Upper lobe of right lung (tissue), 1 donor: ENCODE measurements at places on chromosomes 4 and X. TPM values are rescaled to one million over a fixed set of nuclear protein-coding genes. Genes with fewer than 3 reads are reported as not detected.

IL21 gene
- not detected for total RNA-seq

DNA sequence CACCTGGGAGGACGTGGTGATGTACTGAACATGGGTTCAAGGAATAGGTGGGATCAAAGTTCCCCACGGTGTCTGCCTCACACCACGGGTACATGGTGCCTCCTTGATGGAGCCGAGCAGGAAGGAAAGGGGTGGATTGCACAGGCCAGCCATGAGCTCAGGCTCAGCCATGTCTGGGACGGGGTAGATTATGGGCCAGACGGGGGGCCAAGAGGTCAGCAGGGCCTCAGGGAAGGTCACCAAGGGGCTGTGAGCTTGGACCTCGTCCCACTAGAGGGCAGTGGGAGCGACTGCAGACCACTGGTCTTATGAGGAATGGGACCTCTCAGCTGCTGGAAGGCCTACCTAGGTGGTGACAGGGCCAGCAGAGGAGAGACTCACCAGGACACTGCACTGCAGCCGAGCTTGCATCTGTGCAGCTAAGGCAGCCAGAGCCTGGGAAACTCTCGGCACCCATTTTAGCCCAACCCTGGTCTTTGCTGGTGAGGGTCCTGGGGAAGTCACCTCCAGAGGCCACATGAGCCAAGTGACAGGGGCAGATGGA, 38.4 kb downstream of the JAKMIP1 start:
- H3K4me3 ChIP-seq, result no peak overlapping the region
- H3K27ac ChIP-seq, result no peak overlapping the region
- no peaks in the 10 kb centered on the region for H3K4me1 ChIP-seq
- DNase-seq, result no peak
- H3K27me3 ChIP-seq, result no peaks in the 10 kb centered on the region
- H3K36me3 ChIP-seq, result no peaks in the 10 kb centered on the region

GRCh38 chr4:108287834-108288413, 119.2 kb upstream of the LEF1 start:
- H3K4me3 ChIP-seq, result no peak overlapping the region
- DNase-seq, result no peak
- H3K27ac ChIP-seq, result no peak overlapping the region

GRCh38 chrX:7244405-7244804, 96.5 kb upstream of the PUDP start:
- H3K27ac ChIP-seq, result no peak overlapping the region
- no peak overlapping the region for H3K4me3 ChIP-seq
- no peaks in the 10 kb centered on the region for H3K4me1 ChIP-seq

- no peak overlapping the region for H3K4me3 ChIP-seq
- no peaks in the 10 kb centered on the region for H3K4me1 ChIP-seq
- DNase-seq, result no peak
Observed at GRCh38 chr4:159673221-159673620, 570.3 kb downstream of the RAPGEF2 start.

NPY2R gene
- total RNA-seq, result not detected

DNA sequence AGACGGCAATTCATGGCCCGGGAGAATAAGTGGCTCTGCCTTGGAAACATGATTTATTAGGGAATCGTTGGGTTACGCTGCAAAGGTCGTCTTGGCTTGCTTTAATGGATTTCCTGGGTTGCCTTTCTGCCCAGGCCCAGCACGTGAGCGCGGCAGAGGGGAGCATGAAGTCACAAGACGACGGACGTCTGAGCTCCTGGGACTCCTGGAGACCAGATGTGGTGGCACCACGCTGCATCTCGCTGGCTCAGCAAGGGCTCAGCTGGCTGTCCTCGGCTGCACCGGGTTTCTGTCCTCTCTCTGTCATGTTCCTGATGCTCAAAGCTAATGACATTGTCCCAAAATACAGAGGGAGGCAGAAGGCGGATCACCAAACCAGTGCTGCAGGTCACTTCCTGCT, 61.2 kb downstream of the C4orf50 start:
- no peaks in the 10 kb centered on the region for H3K36me3 ChIP-seq
- H3K27ac ChIP-seq, result no peak overlapping the region
- no peaks in the 10 kb centered on the region for H3K27me3 ChIP-seq
- DNase-seq, result peak; percentile 51
- H3K4me1 ChIP-seq, result peaks cover 8% of the 10 kb centered on the region
- no peak overlapping the region for H3K4me3 ChIP-seq

BEND4 gene
- 0.43 TPM for total RNA-seq

FRG2 gene
- total RNA-seq, result not detected

- no peaks in the 10 kb centered on the region for H3K27me3 ChIP-seq
- peak; percentile 68 for DNase-seq
- no peaks in the 10 kb centered on the region for H3K4me1 ChIP-seq
- peak overlapping the region; percentile 78 for H3K27ac ChIP-seq
- H3K4me3 ChIP-seq, result peak overlapping the region; percentile 46
Observed at GRCh38 chrX:49308604-49309269, 5.3 kb downstream of the GAGE10 start.

GRCh38 chr4:170743633-170744032, 653.9 kb upstream of the AADAT start:
- no peak overlapping the region for H3K4me3 ChIP-seq
- H3K27me3 ChIP-seq, result no peaks in the 10 kb centered on the region
- H3K27ac ChIP-seq, result no peak overlapping the region
- no peak for DNase-seq
- H3K4me1 ChIP-seq, result no peaks in the 10 kb centered on the region

DNA sequence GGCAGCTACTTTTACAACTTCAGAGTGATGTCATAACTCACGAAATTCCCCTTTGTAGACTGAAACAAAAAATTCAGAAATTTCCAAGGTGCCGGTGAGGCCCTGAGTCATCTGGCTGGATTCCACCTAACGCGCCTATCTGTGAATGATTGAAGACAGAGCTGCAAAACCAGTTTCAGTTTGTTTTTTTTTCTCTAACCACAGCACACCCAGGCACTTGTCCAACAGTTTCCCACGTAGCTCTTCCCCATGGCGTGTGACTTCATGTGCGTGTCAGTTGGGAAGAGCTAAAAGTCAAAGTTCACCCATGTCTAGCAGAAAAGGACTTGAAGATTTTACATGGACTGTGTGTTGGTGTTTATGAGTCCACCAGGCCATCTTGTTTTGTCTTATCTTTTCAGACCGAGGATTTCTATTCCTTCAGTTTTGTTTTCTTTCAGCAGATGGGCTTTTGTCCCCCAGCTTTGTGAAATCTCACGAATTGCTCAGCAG, 16.4 kb downstream of the TCEANC start:
- H3K27ac ChIP-seq, result peak overlapping the region; percentile 51
- H3K4me3 ChIP-seq, result no peak overlapping the region
- no peaks in the 10 kb centered on the region for H3K36me3 ChIP-seq
- peaks cover 2% of the 10 kb centered on the region for H3K4me1 ChIP-seq
- H3K27me3 ChIP-seq, result no peaks in the 10 kb centered on the region

- no peaks in the 10 kb centered on the region for H3K4me1 ChIP-seq
- no peaks in the 10 kb centered on the region for H3K27me3 ChIP-seq
- DNase-seq, result peak; percentile 57
- no peak overlapping the region for H3K4me3 ChIP-seq
- H3K27ac ChIP-seq, result no peak overlapping the region
Observed at GRCh38 chrX:53481816-53482465, 47.8 kb upstream of the HSD17B10 start.

STPG2 gene
- 0.41 TPM for total RNA-seq

CFAP99 gene
- total RNA-seq, result not detected

ACSL4 gene
- total RNA-seq, result 140 TPM

- no peaks in the 10 kb centered on the region for H3K27me3 ChIP-seq
- H3K4me3 ChIP-seq, result no peak overlapping the region
- peaks cover 62% of the 10 kb centered on the region for H3K36me3 ChIP-seq
- H3K4me1 ChIP-seq, result peaks cover under 1% of the 10 kb centered on the region
- no peak for DNase-seq
Observed at GRCh38 chr4:88743696-88744095, 46.1 kb upstream of the NAP1L5 start.

GRCh38 chr4:48340276-48340964, 909 bp upstream of the SLAIN2 start:
- H3K36me3 ChIP-seq, result no peaks in the 10 kb centered on the region
- no peaks in the 10 kb centered on the region for H3K27me3 ChIP-seq
- H3K27ac ChIP-seq, result peak overlapping the region; percentile 94

GRCh38 chrX:80335062-80335830, 85.0 kb upstream of the TENT5D start:
- no peaks in the 10 kb centered on the region for H3K36me3 ChIP-seq
- no peaks in the 10 kb centered on the region for H3K27me3 ChIP-seq
- DNase-seq, result peak; percentile 76
- H3K27ac ChIP-seq, result no peak overlapping the region
- peak overlapping the region; percentile 33 for H3K4me3 ChIP-seq
- H3K4me1 ChIP-seq, result no peaks in the 10 kb centered on the region

DNA sequence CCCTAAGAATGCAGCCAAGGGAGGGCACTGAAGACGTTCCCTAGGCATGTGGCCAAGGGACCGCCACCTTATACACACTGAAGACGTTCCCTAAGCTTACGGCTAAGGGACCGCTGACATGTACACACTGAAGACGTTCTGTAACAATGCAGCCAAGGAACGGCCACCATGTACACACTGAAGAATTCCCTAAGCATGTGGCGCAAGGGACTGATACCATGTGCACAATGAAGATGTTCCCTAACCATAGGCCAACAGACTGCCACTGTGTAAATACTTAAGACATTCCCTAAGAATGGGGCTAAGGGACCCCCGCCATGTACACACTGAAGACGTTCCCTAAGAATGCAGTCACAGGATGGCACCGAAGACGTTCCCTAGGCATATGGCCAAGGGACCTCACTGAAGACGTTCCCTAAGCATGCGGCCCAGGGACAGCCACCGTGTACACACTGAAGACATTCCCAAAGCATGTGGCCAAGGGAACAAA, 36.1 kb downstream of the DHRSX start:
- no peaks in the 10 kb centered on the region for H3K27me3 ChIP-seq
- DNase-seq, result no peak

BEX5 gene
- total RNA-seq, result 5.8 TPM

DNA sequence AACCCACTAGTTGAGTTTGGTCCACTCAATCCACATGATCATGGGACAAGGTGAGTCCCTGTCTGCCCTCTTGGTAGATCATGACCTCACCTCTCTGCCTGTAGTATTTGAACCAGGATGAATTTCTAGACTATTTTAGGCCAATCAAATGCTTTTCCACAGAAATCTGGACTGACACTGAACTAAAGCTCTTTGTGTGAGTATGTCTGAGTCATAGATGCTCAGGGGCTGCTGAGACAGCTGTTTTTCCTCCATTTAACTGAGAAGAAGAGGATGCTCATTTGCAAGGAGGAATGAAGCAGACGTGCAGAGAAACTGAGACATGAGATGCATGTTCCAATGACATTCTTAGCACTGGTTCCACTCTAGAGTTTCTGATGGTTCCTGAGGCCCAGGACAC, 77.3 kb upstream of the TMEM47 start:
- H3K27ac ChIP-seq, result no peak overlapping the region
- no peak overlapping the region for H3K4me3 ChIP-seq

DNA sequence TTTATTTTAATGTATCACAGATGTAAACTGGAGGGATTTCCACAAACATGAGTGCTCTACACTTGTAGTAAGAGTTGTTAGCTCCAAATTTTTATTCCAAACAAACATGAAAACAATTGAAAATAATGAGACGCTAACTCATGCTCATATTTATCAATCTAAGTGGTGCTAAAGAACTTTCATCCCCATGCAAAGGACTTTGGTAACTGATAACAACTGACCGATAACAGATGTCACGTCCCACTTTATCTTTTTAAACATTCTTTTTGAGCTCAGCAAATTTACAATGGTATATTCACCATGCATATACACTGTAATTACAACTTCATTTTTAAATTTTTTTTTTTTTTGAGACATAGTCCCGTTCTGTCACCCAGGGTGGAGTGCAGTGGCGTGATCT, 15.6 kb upstream of the MAOA start:
- no peak overlapping the region for H3K4me3 ChIP-seq
- no peaks in the 10 kb centered on the region for H3K27me3 ChIP-seq
- no peak overlapping the region for H3K27ac ChIP-seq
- no peak for DNase-seq
- no peaks in the 10 kb centered on the region for H3K4me1 ChIP-seq

SCML1 gene
- total RNA-seq, result 12.3 TPM

DGKK gene
- total RNA-seq, result 0.09 TPM

- H3K4me3 ChIP-seq, result no peak overlapping the region
- DNase-seq, result no peak
- no peaks in the 10 kb centered on the region for H3K4me1 ChIP-seq
- H3K27me3 ChIP-seq, result no peaks in the 10 kb centered on the region
Observed at GRCh38 chrX:11290416-11291102, 2.7 kb upstream of the AMELX start.

GRCh38 chr4:13483136-13483767, 888 bp downstream of the RAB28 start:
- H3K27me3 ChIP-seq, result peaks cover 7% of the 10 kb centered on the region
- peak overlapping the region; percentile 95 for H3K27ac ChIP-seq
- peaks cover 27% of the 10 kb centered on the region for H3K4me1 ChIP-seq
- DNase-seq, result no peak
- peak overlapping the region; percentile 79 for H3K4me3 ChIP-seq

GRCh38 chr4:2220016-2220630, 21.8 kb downstream of the HAUS3 start:
- no peak overlapping the region for H3K27ac ChIP-seq
- H3K4me1 ChIP-seq, result peaks cover 5% of the 10 kb centered on the region
- H3K36me3 ChIP-seq, result no peaks in the 10 kb centered on the region
- DNase-seq, result peak; percentile 78

GRCh38 chrX:109925656-109926055, 77.3 kb upstream of the TMEM164 start:
- no peak overlapping the region for H3K27ac ChIP-seq
- no peaks in the 10 kb centered on the region for H3K27me3 ChIP-seq
- no peaks in the 10 kb centered on the region for H3K36me3 ChIP-seq
- no peak for DNase-seq

DNA sequence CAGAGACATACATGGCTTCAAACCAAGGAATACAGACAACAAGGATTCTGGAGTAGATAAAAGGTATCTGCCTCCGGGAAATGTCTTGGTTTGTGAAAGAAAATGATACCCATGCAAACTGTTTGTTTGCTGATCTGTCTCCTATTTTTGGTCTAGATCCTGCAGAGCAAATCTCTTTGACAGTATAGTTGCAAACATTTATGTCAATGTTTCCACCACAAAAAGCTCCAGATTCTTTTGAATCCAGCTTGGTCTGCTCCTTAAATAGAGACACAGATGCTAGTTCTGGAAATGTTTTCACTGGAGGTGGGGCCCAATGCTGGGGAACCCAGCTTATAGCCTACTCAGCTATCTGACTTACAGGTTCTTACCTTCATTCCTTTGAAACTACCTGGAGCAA, 119.7 kb downstream of the ATG4A start:
- no peak overlapping the region for H3K4me3 ChIP-seq
- H3K4me1 ChIP-seq, result no peaks in the 10 kb centered on the region
- no peaks in the 10 kb centered on the region for H3K36me3 ChIP-seq

DNA sequence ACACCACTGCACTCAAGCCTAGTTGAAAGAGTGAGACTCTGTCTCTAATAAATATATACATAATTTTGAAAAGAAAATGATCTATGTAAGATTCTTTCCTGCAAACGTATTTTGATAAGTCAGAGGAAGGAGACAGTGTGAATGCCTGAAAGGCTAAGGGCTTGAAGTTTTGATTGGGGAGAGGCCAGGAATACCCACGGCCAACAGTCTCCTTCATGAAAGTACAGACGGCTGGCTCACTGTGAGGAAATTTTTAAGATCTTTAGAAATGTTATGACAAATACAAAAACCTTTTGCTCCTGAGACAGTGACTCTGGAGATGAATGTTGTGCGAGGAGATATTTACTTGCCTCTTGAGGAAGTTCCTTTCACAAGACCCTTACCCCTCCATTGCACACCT, 111.4 kb upstream of the KLHL13 start:
- no peak for DNase-seq
- H3K27me3 ChIP-seq, result no peaks in the 10 kb centered on the region
- H3K4me3 ChIP-seq, result no peak overlapping the region
- no peak overlapping the region for H3K27ac ChIP-seq
- no peaks in the 10 kb centered on the region for H3K36me3 ChIP-seq

RNF212 gene
- total RNA-seq, result 6.9 TPM
